GF-D8 (cell line): ENCODE measurements at places on chromosomes 2 and 18.
A peak's percentile ranks its signal among the peaks of the same experiment; 100 is the strongest.

- no peak for DNase-seq
Measured at GRCh38 chr18:73923866-73924265, 223.8 kb downstream of the FBXO15 start.

GRCh38 chr2:3168230-3168891 is 209.3 kb downstream of the EIPR1 start:
- no peak for DNase-seq

GRCh38 chr2:119873350-119874315 is 113.9 kb downstream of the PTPN4 start:
- no peak for DNase-seq

GRCh38 chr2:21234001-21234400 is 110.2 kb downstream of the TDRD15 start:
- DNase-seq: no peak

GRCh38 chr2:72162574-72162973 is 14.9 kb upstream of the CYP26B1 start:
- DNase-seq: no peak

DNA sequence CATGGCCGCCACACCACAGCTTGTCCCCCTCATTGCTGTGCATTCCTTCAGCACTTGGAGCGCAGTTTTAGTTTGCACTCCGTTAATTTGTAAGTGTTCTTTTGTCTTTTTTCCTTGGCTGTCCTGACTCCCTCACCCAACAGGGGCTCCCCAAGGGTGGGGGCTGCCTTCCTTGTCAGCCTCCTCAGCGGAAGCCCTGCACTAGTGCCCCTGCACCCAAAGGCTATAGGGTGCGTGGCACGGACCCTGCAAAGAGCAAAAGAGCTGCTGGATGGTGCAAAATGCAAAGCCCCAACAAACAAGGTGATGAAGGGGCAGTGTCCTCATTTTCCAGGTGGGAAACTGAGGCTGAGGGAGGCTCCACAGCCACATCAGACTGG is 46.8 kb downstream of the EMX1 start:
- no peak for DNase-seq

DNA sequence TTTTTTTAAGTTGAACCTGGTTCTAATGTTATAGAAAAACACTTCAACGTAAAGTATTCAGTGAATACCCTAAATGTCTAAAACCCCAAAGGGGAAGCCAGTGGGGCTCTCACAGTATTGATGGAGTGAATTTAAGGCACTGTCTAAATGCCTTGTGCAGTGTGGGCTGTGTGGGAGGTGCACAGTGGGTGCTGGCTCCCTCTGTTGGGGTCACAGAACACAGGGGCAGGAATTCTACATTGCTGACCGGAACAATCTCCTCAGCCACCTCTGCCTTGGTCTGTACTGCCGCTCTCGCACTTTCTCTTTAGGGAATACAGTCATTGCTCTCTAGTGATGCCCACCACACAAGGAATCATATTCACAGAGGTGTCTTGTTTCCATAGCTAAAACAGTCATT is 45.4 kb downstream of the SPRED2 start:
- no peak for DNase-seq

GRCh38 chr18:79400591-79401381 is 5.1 kb downstream of the NFATC1 start:
- no peak for DNase-seq

DNA sequence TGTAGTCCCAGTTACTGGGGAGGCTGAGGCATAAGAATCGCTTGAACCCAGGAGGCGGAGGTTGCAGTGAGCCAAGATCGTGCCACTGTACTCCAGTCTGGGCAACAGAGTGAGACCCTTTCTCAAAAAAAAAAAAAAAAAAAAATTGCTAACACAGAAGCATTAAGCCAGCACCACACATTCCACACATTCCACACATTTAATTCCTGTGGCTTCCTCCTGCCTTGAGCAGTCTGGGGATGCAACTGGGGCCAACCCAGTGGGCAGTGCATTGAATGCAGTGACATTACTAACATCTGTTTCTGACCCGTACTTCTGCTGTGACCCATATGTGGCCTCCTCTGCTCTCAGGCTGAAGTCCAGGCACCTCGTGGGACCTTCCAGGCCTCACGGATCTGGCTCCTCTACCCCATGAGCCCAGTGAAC is 107.0 kb downstream of the BCL2L11 start:
- DNase-seq: no peak

DNA sequence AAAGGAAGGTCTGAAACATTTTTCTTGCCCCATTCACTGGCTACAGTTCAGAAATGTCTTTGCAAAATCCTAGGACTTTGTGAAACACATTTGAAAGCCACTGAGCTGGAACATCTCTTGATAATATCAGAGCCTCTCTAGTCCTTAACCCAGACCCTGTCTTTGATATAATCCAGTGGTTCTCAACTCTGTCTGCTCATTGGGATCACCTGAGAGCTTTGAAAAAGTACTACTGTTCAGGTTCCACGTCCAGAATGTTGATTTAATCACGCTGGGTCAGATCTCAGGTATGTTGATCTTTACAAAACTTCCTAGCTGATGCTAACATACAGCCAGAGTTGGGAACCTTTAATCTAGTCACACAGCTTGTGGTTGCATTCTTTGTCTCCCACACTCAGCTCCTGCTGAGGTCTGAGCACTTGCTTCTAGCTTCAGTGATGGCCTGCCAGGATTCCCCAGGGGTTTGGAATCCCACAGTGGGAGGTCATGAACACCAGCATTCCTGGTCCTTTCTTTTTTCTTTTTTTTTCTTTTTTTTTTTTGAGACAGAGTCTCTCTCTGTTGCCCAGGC is 262.7 kb downstream of the SETBP1 start:
- no peak for DNase-seq

GRCh38 chr18:36349552-36349951 is 52.0 kb downstream of the FHOD3 start:
- DNase-seq: no peak

GRCh38 chr2:218168635-218169462 is 2.1 kb upstream of the CXCR1 start:
- DNase-seq: peak; percentile 20

- no peak for DNase-seq
Measured at GRCh38 chr2:121472470-121472993, 58.1 kb upstream of the RNU4ATAC start.

- DNase-seq: no peak
Measured at GRCh38 chr2:111702119-111702803, 181.7 kb downstream of the ANAPC1 start.

GRCh38 chr2:42492691-42493467 is 903 bp downstream of the KCNG3 start:
- no peak for DNase-seq

- DNase-seq: no peak
Measured at GRCh38 chr18:27400001-27400400, 214.9 kb upstream of the CHST9 start.

DNA sequence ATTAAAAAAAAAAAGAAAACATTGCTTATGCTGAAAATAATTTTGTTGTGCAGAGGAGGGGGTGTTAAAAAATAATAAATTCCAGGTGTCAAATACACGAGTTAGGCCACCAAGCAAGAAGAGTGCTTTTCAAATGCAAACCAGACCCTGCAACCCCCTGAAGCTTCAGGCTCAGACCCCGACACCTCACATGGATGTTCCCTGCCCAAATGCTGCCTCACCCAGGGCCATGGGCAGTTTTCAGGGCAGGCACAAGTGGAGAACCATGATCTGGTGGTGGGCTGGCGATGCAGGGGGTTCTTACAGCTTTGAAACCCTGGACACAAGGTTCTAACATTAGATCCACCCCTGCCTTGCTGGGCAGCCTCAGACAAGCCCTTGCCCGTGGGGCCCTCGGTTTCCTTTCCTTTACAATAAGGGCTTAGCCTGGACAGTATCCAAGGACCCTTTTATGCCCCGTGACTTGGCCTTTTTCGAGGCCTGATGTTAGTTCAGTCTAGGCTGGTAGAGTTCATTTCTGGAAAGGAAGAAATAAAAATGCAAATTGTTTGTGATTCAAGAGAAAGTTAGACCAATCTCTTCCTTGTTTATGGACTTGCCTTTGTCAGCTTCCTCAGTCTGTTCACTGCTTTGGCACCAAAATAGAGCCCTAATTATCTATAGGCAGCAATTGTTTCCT is 168.7 kb downstream of the DDX1 start:
- DNase-seq: no peak

- DNase-seq: no peak
Measured at GRCh38 chr2:217993138-217993537, 9.7 kb downstream of the TNS1 start.

DNA sequence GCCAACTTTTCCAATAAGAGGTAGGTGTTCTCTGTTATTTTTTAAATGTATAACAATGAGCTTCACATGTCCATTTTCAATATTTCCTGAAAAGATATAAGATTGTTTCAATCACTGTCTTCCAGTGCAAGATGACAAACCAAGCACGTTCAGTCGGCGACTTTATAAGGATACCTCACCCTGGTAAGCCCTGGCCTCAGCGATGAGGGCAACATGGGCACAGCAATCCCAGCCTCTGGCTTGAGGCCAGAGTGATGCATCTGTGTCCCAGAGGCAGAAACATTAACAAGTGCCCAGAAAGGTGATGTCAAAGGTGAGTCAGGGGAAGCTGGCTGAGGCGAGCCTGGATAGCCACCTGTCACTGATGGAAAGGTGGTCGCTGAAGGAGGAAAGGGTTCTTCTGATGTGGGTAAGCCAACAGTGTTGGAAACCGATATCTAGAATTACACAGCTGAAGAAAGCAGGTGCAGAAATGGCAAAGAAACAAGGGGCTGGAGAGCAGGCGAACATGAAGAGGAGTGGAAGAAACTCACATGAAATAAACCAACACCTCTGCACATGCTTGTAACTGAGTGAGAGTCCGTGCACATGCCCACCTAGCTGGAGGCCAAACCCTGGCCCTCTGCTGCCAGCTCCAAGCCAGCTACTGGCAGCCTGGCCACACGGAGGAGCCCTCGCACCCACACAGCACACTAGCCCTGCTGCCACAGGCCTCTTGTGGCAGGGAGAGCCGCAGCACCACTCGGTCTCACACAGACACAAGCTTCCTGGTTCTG is 65.5 kb downstream of the FBXO15 start:
- DNase-seq: peak; percentile 56

- no peak for DNase-seq
Measured at GRCh38 chr2:19219060-19219459, 139.4 kb downstream of the OSR1 start.

DNA sequence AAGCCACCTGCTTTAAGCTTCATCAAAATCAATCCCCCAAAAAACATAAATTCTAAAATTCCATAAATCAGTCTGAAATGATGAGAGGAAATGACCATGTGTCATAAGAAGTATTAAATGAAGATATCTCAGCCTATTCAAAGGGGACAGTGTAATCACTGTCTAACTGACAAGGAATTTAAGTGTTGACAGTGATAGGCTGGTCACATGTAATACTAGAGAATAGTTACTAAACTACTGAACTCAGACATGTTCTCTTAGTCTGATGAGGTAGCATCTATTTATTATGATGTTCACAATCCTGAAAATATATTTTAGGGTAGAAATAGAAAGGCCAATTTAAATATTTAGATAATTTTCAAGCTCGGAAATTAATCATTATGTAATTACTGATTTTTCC is 216.1 kb downstream of the L3MBTL4 start:
- no peak for DNase-seq

- no peak for DNase-seq
Measured at GRCh38 chr2:42044939-42045338, 2.9 kb upstream of the PKDCC start.
